ENCODE measurements at places on chromosomes 13 and 19. TPM values are rescaled to one million over a fixed set of nuclear protein-coding genes. Genes with fewer than 3 reads are reported as not detected.
A peak's percentile ranks its signal among the peaks of the same experiment; 100 is the strongest.

- DNase-seq = no peak
Measured at GRCh38 chr19:12785431-12786031, 5.8 kb upstream of the JUNB start.

DNA sequence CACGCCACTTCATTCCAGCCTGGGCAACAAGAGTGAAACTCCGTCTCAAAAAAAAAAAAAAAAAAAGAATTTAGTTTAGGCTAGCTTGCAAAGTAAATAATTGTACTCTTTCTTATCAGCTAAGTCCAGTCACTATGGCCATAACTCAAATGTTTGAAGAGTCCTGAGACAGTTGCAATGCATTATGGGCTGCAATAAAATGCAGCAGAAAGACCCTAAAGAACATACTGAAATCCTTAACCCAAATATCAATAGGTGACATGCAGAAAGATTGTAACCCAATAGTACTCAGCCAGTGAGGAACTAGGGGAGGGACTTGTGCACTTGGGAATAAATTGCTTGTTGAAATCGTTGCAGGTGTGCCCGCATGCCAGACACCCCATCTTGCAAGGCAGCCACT lies 20.9 kb upstream of the FFAR2 start:
- no peak for DNase-seq

DNA sequence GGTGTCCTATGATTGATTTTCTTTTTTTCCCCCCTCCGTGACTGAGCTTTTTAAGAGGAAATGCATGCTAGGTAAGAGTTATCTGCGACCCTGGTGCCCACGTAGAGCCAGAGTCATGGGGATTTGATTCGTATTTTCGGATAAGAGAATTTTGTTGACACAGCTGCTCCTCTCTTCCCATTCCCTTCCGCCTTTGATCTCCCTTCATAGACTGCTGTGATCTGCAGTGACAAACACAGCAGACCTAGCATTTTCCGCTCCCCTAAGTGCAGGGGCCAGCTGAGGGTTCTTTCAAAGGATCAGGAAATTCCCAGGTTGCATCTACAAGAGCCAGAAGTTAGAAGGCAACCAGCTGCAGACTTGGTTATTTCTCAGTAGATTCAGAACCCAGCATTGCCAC lies 70.5 kb downstream of the ZNF568 start:
- no peak for DNase-seq

DNA sequence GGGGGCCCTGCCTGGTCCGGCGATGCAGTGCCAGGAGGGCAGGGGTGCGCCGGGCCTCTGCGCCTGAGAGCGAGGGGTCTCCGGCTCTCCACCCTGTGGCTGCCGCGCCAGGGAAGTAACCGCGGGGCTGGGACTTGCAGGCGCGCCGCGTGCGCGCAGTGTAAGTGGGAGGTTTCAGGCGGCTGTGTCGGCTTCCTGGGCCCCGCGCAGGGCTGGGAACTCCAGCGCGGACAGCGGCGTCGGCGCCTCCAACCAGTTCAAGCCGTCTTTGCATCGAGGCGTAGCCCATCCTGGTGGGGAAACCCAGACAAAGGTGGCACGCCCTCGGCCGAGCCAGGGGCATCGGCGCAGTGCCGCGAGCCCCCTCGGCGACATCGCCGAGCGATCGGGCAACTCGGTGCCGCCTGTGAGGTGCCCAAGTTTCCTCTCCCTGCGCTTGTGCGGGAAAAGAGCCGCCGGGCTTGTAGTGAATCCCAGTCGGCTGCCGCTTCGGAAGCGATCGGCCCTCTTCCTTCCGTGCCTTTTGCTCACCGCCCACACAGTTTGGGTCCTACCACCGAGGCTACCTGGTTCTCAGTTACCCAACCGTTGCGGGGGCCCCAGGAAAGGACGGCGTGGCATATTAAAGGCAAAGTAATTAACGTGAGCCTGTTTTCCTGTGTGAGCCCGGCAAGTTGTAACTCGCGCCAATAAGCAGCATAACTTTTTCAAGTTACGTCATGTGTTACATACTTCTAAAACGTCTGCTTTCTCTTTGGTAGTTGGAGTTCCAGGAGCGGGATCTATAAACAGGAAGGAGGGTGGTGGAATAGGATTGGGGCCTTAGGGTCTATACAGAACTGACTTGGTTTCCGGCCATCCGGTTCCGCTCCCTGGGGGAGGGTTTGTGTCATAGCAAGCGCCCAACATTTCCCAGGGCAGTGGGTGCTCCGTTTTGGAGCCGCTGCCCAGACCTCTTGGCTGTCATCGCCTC lies 1.2 kb downstream of the LRCH1 start:
- peak; percentile 80 for DNase-seq

DNA sequence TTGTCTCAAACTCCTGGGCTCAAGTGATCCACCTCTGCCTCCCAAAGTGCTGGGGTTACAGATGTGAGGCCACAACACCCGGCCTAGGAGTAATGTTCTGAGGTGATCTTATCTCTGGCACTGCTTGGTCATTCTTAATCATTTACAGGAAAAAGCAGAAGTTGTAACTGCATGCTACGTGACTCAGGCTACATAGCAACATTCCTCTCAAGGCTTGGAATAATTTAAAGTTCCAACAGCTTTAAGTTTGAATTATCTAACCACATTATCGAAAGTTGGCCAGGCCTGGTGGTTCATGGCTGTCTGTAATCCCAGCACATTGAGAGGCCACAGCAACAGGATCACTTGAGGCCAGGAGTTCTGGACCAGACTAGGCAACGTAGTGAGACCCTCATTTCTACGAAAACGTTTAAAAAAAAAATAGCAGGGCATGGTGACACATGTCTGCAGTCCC lies 3.9 kb upstream of the B9D2 start:
- no peak for DNase-seq

DNA sequence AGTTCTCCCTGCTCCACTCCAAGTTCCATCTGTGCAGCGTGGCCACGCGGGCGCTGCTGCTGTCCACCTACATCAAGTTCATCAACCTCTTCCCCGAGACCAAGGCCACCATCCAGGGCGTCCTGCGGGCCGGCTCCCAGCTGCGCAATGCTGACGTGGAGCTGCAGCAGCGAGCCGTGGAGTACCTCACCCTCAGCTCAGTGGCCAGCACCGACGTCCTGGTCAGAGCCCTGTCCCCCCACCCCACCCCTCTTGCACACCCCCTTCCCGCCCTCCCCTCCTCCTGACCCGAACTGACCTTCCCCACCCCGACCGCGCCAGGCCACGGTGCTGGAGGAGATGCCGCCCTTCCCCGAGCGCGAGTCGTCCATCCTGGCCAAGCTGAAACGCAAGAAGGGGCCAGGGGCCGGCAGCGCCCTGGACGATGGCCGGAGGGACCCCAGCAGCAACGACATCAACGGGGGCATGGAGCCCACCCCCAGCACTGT lies 11.6 kb downstream of the FUZ start:
- no peak for DNase-seq

DNA sequence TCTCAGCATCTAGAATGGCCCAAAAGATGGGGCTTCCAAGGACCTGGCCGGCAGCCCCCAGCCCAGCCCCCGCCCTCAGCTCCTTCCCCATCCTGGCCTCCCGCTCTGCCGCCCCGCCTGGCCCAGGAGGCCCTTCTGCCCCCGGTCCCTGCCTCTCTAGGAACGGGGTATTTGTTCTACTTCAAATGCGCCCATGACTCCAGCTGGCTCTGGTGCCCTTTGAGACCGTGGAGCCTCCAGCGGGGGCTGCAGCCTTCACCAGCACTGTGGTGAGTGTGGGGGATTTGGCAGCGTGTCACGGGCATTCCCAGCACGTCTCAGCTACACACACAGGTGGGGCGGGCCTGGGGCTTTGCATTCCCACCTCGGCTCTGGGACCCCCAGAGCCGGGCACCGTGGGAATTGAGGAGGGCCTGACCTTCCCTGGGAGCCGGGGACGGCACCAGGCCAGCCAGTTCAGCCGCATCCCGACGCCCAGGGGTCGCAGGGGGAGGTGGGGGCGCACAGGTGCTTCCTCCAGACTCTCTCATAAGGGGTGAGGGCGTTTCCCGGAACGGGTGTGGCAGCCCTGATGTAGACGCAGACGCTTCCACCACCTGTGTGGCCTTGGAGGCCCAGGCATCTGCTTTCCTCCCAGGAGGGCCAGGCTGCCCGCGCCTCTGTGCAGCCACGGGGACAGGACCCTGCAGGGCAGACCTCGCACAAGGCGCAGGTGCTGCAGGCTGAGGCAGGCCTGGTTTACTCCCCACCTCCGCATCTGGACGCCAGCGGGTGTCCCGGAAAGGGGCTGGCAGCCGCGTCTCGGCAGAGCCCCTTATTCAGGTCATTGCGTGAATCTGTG lies 947 bp downstream of the ATP4B start:
- peak; percentile 46 for DNase-seq

CBY2 gene
- total RNA-seq = not detected

GSX1 gene
- total RNA-seq = not detected
